ENCODE measurements at places on chromosomes 6 and 20. TPM values are rescaled to one million over a fixed set of nuclear protein-coding genes. Genes with fewer than 3 reads are reported as not detected.

The LY86 gene
- 0.32 TPM for total RNA-seq

GRCh38 chr20:10105046-10105445 lies 70.3 kb downstream of the ANKEF1 start:
- no peaks in the 10 kb centered on the region for H3K36me3 ChIP-seq
- H3K27me3 ChIP-seq: peaks cover 6% of the 10 kb centered on the region
- H3K27ac ChIP-seq: no peak overlapping the region
- DNase-seq: no peak
- no peak overlapping the region for H3K4me3 ChIP-seq
- H3K4me1 ChIP-seq: no peaks in the 10 kb centered on the region

The PPP1R3G gene
- 0.16 TPM for total RNA-seq

The ITPR3 gene
- total RNA-seq: 36.6 TPM

The SOX18 gene
- total RNA-seq: not detected

- no peak for DNase-seq
- H3K27ac ChIP-seq: no peak overlapping the region
- H3K36me3 ChIP-seq: no peaks in the 10 kb centered on the region
- H3K4me1 ChIP-seq: no peaks in the 10 kb centered on the region
- H3K4me3 ChIP-seq: no peak overlapping the region
These were observed 409.6 kb downstream of the GRIK2 start for GRCh38 chr6:101803136-101803535.

GRCh38 chr6:73325656-73326055 lies 28.4 kb downstream of the DPPA5 start:
- no peak overlapping the region for H3K4me3 ChIP-seq
- H3K36me3 ChIP-seq: no peaks in the 10 kb centered on the region
- DNase-seq: no peak

GRCh38 chr6:142935553-142936517 lies 9.1 kb downstream of the HIVEP2 start:
- DNase-seq: peak; percentile 64
- H3K4me1 ChIP-seq: peaks cover 92% of the 10 kb centered on the region
- H3K27ac ChIP-seq: peak overlapping the region; percentile 93
- no peaks in the 10 kb centered on the region for H3K27me3 ChIP-seq
- peak overlapping the region; percentile 69 for H3K4me3 ChIP-seq

The ENPP3 gene
- 0.49 TPM for total RNA-seq

- no peak overlapping the region for H3K27ac ChIP-seq
- DNase-seq: no peak
- H3K4me1 ChIP-seq: no peaks in the 10 kb centered on the region
- H3K4me3 ChIP-seq: no peak overlapping the region
- H3K27me3 ChIP-seq: no peaks in the 10 kb centered on the region
These were observed 32.0 kb downstream of the ERMARD start for GRCh38 chr6:169783401-169783800.

DNA sequence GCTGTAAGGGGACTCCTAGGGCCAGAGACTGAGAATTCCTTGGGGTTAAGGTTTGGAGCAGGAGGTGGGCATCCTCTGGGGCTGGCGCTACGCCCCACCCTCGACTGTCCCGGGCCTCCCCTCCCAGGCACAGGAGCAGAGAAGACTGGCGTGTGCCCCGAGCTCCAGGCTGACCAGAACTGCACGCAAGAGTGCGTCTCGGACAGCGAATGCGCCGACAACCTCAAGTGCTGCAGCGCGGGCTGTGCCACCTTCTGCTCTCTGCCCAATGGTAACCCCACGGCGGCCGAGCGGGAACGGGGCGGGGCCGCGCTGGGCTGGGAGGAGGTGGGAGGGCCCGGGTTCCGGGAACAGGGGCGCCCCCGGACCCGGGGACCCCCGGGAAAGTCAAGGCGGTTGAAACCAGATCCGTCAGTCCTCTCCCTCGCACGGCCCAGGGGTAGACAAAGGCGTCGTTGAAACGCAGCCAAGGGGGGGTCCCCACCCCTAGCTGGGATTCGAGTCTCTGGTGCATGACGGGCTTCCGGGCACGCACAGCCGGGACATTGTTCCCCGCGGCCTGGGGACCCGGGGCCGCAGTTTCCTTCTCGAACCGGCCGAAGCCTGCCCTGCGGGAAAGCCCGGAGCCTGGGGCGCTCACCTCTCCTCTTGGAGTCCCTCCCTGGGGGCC lies 844 bp downstream of the WFDC2 start:
- H3K4me3 ChIP-seq: peak overlapping the region; percentile 60
- H3K4me1 ChIP-seq: peaks cover 5% of the 10 kb centered on the region
- H3K27me3 ChIP-seq: peaks cover 57% of the 10 kb centered on the region

DNA sequence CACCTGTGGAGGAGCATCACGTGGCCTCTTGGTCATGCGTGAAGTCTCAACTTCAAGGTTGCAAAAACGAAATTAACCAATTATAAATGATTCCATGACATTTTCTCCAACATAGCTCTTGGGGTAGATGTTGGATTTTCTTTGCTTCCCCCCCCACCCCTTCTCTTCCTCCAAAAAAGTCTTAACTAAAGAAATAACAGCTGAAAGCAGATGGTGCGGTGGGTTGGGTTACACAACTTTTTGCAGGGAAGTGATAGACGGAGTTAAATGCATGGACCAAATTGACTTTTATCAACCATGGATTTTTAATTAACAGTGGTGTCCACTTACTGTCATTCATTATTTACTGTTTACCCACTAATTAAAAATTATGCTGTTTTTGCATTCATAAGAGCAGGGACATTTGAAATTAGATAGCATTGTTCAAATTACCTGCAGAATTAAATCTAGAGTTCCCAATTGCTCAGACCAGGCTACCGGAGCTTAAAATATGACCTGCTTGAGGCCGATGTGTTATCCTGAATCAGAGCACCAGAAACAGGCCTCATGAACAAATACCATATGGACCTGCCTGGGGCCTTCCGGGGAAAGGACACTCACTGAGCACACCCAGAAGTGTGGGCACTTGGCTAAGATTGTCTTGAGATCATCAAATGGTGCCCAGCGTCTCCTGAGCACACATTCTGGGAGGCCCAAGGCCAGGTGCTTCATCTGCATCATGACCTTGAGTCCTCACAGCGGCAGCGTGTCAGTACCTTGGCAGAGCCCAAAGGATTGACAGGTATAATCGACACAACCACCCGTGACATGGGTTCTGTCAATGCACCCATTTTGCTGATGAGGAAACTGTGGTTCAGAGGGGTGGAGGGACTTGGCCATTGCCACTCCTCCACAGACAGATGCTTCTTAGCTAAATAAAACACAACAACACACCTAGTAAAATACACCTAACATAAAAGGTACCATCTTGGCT lies 41.5 kb downstream of the APCDD1L start:
- H3K27me3 ChIP-seq: no peaks in the 10 kb centered on the region
- H3K36me3 ChIP-seq: no peaks in the 10 kb centered on the region
- no peak overlapping the region for H3K27ac ChIP-seq
- H3K4me3 ChIP-seq: no peak overlapping the region
- no peak for DNase-seq

DNA sequence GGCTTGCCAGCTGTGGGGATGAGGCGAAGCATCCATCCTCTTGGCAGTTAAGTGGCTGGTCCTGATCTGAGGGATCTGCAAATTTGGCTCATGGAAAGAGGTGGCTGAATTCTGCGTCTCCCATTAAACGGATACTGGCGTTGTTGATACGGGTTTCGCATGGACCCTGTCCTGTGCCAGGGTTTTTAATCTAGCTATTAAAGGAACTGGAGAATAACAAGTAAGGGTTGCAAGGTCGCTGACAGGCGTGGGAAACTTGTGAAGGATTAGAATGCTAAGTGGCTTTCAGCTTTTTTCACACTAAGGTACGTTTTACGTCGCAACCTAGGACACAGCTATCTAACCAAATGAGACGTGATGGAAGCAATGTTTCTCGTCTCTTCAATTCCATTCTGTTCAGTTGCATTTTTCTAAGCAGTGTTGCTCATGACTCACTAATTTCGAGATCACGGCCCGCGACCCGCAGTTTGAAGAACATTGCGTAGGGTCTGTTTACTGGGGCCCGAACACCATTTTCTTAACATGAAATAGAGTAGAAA lies 852 bp downstream of the GMNN start:
- peak overlapping the region; percentile 100 for H3K27ac ChIP-seq
- no peaks in the 10 kb centered on the region for H3K27me3 ChIP-seq
- peaks cover 41% of the 10 kb centered on the region for H3K36me3 ChIP-seq
- H3K4me3 ChIP-seq: peak overlapping the region; percentile 98

The TP53TG5 gene
- total RNA-seq: not detected

GRCh38 chr6:44228836-44229235 lies 5.4 kb downstream of the SLC29A1 start:
- no peak for DNase-seq
- H3K27me3 ChIP-seq: no peaks in the 10 kb centered on the region
- peaks cover 17% of the 10 kb centered on the region for H3K4me1 ChIP-seq
- no peak overlapping the region for H3K27ac ChIP-seq
- H3K4me3 ChIP-seq: no peak overlapping the region
- H3K36me3 ChIP-seq: peaks cover 57% of the 10 kb centered on the region

The CPXM1 gene
- total RNA-seq: 2.9 TPM

DNA sequence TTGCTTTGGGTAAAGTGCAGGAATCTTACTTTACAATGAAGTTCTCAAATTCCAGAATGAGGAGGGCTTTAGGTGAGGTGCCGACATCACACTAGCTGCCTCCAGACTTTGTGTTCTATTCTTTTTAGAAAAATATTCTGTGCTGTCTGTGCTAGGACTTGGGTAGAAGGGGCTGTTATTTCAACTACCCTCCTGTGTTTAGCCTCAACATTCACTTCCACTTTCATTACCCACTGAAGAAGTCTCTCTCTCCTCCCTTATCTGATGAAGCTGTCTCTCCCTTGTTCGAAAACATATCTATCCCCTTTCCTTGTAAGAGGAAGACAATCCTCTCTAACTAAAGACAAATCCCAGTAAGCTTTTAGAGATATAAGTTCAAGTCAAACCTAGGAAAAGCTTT lies 25.0 kb upstream of the BRPF3 start:
- no peak overlapping the region for H3K27ac ChIP-seq
- H3K36me3 ChIP-seq: no peaks in the 10 kb centered on the region

- H3K4me3 ChIP-seq: no peak overlapping the region
- peaks cover 51% of the 10 kb centered on the region for H3K4me1 ChIP-seq
- no peaks in the 10 kb centered on the region for H3K27me3 ChIP-seq
- no peak for DNase-seq
- H3K36me3 ChIP-seq: peaks cover 8% of the 10 kb centered on the region
These were observed 12.2 kb upstream of the RSPH3 start for GRCh38 chr6:159012201-159012600.

DNA sequence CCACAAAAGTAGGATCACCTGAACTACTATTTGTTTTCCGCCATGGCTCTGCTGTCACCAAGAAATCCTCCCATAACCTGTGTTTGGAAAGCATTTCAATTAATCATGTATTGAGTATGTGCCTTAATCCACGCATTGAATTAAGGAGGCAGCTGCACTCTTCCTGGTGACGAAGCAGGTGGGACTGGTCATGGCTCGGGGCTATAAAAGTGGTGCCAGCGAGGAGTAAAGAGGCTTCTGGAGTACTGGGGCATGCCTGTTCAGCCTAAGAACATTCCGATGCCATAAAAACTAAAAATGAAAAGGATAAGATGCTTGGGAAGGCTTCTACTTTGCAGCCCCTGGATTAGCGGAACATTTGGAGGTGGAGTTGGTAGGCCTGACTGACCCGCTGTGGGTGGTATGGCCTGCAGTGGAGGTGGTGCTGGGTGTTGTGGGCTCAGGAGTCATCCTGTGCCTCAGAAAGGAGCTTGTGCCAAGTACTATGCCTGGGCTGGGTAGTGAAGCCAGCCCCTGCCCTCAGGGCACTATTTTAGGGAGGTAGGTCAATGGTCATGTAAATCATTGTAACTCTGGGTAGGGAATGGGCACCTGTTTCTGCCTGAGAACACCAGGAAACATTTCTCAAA lies 110.5 kb downstream of the B3GAT2 start:
- peaks cover 1% of the 10 kb centered on the region for H3K36me3 ChIP-seq
- H3K27ac ChIP-seq: no peak overlapping the region
- H3K27me3 ChIP-seq: no peaks in the 10 kb centered on the region
- DNase-seq: no peak
- H3K4me1 ChIP-seq: no peaks in the 10 kb centered on the region
- no peak overlapping the region for H3K4me3 ChIP-seq

- no peak overlapping the region for H3K4me3 ChIP-seq
- no peak for DNase-seq
- no peaks in the 10 kb centered on the region for H3K4me1 ChIP-seq
- H3K27me3 ChIP-seq: no peaks in the 10 kb centered on the region
- H3K36me3 ChIP-seq: no peaks in the 10 kb centered on the region
- H3K27ac ChIP-seq: no peak overlapping the region
These were observed 22.7 kb upstream of the KIF25 start for GRCh38 chr6:167974640-167975344.

DNA sequence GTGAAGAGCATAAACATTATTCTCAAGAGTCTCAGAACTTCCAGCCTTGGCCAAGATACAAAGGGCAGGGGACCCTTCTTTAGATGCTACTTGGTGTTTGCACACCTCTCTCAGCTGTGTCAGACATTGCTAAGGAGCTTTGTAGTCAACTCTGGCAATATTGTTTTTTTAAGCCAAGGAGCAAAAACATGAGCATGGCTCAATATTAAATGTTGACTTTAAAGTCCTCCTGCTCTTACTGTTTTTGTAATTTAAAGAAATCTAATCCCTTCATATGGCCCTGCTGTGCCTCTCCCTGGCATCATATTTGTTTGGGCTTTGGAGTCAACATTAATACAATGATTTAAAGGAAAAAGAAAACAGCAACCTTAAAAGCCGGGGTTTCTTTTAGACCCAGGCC lies 67.9 kb upstream of the TMEM170B start:
- peaks cover 3% of the 10 kb centered on the region for H3K27me3 ChIP-seq
- H3K4me1 ChIP-seq: peaks cover 11% of the 10 kb centered on the region
- H3K36me3 ChIP-seq: no peaks in the 10 kb centered on the region
- no peak overlapping the region for H3K27ac ChIP-seq
- DNase-seq: no peak
- no peak overlapping the region for H3K4me3 ChIP-seq

DNA sequence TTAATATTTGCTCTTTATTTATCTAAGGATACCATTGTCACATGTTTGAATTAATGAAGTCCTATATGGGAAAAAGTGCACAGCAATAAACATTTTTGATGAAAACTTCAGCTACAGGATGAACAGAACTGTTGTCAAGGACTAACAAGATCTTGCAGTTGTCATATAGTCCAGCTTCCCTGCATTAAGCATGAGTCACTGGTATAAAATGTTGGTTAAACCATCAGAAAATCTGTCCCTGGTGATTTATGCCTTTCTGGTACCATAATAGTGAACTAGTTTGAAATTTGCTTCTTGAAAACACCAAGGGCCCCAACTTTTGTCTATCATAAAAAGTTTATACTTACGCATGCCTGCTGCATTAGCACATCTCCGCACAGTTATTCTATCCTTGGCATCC lies 60.4 kb upstream of the RSPO3 start:
- no peaks in the 10 kb centered on the region for H3K36me3 ChIP-seq
- H3K27me3 ChIP-seq: no peaks in the 10 kb centered on the region

GRCh38 chr20:12161734-12162133 lies 244.0 kb downstream of the BTBD3 start:
- H3K4me3 ChIP-seq: no peak overlapping the region
- no peak for DNase-seq
- H3K36me3 ChIP-seq: no peaks in the 10 kb centered on the region
